ENCODE measurements at places on chromosomes 3 and 15. TPM values are rescaled to one million over a fixed set of nuclear protein-coding genes. Genes with fewer than 3 reads are reported as not detected.

Gene RPL29
- polyA plus RNA-seq, result 1,648 TPM

Gene EFL1
- polyA plus RNA-seq, result 32.0 TPM

Gene LDHAL6B
- not detected for polyA plus RNA-seq

Gene HYAL1
- 24.5 TPM for polyA plus RNA-seq

Gene MGLL
- 34.2 TPM for polyA plus RNA-seq

Gene NR2F2
- polyA plus RNA-seq, result 27.2 TPM

Gene GPR149
- polyA plus RNA-seq, result not detected

Gene WNT7A
- polyA plus RNA-seq, result 13.0 TPM

GRCh38 chr15:101469520-101470288 is 19.8 kb downstream of the PCSK6 start:
- H3K4me3 ChIP-seq, result no peak overlapping the region
- H3K27ac ChIP-seq, result no peak overlapping the region
- no peaks in the 10 kb centered on the region for H3K27me3 ChIP-seq
- no peaks in the 10 kb centered on the region for H3K4me1 ChIP-seq
- H3K36me3 ChIP-seq, result no peaks in the 10 kb centered on the region

- DNase-seq, result no peak
- no peaks in the 10 kb centered on the region for H3K36me3 ChIP-seq
- no peak overlapping the region for H3K27ac ChIP-seq
- H3K4me3 ChIP-seq, result no peak overlapping the region
- peaks cover 4% of the 10 kb centered on the region for H3K27me3 ChIP-seq
- peaks cover under 1% of the 10 kb centered on the region for H3K4me1 ChIP-seq
These were observed 25.3 kb upstream of the CORO2B start for GRCh38 chr15:68553314-68553993.

- peaks cover 3% of the 10 kb centered on the region for H3K4me1 ChIP-seq
- no peak for DNase-seq
- no peaks in the 10 kb centered on the region for H3K36me3 ChIP-seq
- no peak overlapping the region for H3K27ac ChIP-seq
- H3K4me3 ChIP-seq, result no peak overlapping the region
These were observed 291.6 kb upstream of the VEPH1 start for GRCh38 chr3:157794771-157795170.

DNA sequence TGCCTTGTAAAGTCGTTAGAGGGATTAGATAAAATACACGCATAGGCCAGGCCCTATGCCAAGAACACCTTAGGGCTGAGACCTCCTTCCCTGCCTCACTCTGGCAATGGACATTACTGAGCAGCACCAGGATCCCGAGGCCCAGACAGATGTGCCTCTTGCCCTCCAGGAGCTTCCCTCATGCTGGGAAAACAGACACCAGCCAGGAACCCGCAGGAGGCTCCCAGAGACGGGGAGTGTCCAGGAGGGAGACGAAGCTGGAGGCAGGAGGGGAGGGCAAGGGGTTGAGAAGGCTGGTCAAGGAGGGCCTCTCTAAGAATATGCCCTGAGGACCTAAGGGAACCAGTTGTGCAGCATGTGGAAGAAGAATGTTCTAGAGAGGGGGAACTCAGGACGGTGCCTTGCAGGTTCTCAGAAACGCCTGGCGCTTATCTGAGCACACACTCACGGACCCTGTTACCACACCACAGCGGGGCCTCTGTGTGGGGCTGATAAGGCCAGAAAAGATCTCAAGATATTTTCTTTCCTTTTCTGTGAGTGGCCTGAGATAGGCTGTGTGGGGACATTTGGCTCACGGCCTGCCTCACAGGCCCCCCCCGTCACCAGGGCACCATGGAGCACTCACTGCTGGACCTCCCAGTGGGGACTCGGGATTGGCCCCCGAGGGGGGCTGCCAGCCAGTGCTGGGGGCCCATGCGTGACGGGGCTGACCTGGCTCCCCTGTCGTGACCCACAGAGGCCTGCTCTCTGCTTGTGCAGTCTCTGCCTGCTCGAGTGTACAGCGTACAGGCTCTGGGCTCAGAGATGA is 22.0 kb upstream of the CYP11A1 start:
- H3K27ac ChIP-seq, result no peak overlapping the region
- H3K4me3 ChIP-seq, result no peak overlapping the region
- H3K36me3 ChIP-seq, result no peaks in the 10 kb centered on the region
- DNase-seq, result no peak
- no peaks in the 10 kb centered on the region for H3K27me3 ChIP-seq

DNA sequence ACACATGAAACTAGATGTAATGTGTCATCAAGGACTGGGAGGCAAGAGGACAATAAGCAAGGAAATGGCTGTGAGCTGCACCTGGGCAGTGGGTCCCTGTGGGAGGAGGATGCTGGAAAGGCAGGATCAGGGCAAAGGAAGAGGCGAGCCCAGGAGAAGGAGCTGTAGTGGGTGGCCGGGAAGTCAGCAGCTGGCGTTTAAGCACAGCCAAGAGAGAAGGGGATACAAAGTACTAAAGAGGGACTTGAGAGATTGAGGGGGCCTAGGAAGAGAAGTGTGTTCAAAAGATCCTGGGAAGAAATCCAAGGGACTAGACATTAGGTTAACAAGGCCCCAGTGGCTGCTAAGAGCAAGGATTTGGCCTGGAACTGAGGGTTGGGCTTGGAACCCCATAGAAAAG is 188.5 kb upstream of the SLC24A5 start:
- no peaks in the 10 kb centered on the region for H3K36me3 ChIP-seq
- H3K27ac ChIP-seq, result no peak overlapping the region
- H3K4me1 ChIP-seq, result no peaks in the 10 kb centered on the region
- H3K27me3 ChIP-seq, result no peaks in the 10 kb centered on the region

DNA sequence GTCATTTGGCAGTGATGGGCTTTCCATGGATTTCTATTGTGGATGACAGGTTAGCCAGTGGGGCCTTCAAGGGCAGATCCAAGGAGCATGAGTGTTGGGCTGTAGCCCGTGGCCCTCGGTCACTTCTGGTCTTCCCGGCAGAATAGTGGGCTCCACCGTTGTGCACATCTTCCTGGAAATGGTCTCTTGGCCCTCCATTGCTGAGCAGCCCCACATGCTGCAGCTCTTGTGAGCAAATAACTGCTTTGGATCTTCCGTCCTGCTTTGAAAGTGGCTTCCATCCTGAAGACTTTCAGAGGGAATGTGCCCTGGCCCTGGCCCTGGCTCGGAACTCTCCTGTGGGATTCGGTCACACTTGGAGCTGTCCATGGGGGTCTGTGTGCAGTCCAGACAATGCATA is 102.8 kb downstream of the SNRPN start:
- no peak overlapping the region for H3K4me3 ChIP-seq
- no peaks in the 10 kb centered on the region for H3K36me3 ChIP-seq
- no peak for DNase-seq
- no peaks in the 10 kb centered on the region for H3K4me1 ChIP-seq
- no peaks in the 10 kb centered on the region for H3K27me3 ChIP-seq
- H3K27ac ChIP-seq, result no peak overlapping the region

- no peak for DNase-seq
- peaks cover 11% of the 10 kb centered on the region for H3K4me1 ChIP-seq
- no peak overlapping the region for H3K4me3 ChIP-seq
- H3K36me3 ChIP-seq, result peaks cover 6% of the 10 kb centered on the region
These were observed 26.0 kb downstream of the TARS3 start for GRCh38 chr15:101698314-101698713.
